ENCODE measurements at places on chromosomes 6 and 20.

DNA sequence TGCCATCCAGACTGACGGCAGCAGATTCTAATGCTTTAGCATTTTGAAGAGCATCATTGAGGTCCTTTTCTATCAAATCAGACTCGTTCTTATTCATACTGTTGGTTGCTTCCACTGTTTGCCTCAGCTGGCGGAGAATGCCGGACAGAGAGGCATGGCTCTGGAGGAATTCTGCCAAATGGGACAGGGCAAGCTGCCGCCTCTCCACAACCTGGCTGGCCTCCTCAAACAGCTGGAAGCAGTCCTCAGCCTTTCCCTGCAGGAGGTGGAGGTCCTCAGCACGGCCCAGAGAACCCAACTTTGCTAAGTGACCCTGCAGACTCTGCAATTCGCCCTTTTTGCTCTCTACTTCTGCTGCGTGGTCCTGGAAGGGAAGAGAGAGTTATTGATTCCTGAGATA is 220.5 kb downstream of the SYNE1 start:
- no peak for DNase-seq

GRCh38 chr6:40725390-40725789 is 138.2 kb upstream of the LRFN2 start:
- DNase-seq, result no peak

- DNase-seq, result no peak
These were observed 52.8 kb downstream of the MYLIP start for GRCh38 chr6:16181439-16182297.

DNA sequence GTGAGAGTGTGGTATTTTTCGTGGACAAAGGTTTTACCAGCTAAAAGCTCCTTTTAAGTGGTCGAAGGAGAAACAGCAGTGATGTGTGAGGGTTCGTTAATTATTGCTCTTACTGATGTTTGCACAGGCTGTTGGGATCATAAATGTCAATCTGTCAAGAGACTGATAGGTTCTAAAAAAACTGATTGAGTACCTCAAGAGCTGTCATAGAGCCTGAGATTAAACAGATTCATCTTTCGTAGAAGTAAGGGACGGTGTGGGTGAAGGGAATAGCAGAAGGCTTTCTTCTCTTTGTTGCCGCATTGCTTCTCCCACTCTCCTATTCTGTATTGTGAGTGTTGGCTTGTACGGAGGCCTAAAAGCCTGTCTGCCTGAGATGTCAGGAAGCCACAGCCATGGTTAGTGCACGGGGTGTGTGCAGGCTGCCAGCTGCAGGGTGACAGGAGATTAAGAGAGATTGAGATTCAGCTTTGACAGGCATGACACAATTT is 291.0 kb downstream of the ZFAND3 start:
- no peak for DNase-seq

DNA sequence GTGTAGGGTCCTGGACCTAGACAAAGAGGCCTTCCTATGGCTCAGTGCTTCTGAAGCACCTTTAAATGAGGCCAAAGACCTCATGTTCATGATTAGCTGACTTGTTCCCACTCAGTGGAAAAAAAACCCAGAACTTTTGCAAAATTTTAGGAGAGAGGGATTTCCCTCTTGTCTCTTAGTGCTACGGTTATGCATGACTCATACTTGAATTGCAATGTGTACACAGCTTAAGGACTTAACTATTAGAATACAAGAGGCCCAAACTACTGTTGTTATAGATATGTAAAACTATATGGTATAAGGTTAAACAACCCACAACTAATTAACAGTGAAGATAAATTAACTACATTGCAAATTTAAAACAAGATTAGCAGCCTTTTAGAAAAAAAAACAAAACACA is 32.3 kb upstream of the HLA-A start:
- DNase-seq, result no peak

- no peak for DNase-seq
These were observed 216.5 kb upstream of the CST7 start for GRCh38 chr20:24732599-24732998.

DNA sequence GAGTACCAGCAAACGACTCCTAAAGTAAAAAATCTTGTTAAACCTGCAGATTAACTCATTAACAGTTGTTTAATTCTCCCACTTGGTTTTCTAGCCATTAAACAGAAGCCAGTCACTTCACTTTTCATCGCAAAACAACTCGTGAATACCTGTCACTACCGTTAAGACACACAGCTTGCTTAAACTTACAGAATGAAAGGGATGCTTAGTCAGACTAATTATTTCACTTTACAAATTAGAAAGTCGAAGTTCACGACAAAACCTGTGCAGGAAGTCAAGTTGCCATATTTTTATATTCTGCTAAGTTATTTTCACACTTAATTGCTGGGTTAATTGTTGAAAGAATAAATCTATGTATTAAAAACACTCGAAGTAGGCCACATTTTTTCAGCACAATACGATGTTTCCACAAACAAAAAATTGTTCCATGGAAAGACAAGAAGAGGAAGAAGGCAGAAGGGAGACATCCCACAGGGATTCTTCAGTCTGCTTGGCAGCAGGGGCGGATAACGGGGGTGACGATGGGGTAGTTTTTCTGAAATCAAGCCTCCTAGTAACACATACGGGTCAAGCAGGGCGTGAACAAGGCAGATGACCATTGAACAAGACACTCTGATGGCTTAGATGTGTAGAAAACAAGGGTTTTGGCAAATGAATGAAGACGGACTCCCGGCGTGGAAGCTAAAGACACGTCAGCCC is 933 bp downstream of the SSR1 start:
- no peak for DNase-seq

DNA sequence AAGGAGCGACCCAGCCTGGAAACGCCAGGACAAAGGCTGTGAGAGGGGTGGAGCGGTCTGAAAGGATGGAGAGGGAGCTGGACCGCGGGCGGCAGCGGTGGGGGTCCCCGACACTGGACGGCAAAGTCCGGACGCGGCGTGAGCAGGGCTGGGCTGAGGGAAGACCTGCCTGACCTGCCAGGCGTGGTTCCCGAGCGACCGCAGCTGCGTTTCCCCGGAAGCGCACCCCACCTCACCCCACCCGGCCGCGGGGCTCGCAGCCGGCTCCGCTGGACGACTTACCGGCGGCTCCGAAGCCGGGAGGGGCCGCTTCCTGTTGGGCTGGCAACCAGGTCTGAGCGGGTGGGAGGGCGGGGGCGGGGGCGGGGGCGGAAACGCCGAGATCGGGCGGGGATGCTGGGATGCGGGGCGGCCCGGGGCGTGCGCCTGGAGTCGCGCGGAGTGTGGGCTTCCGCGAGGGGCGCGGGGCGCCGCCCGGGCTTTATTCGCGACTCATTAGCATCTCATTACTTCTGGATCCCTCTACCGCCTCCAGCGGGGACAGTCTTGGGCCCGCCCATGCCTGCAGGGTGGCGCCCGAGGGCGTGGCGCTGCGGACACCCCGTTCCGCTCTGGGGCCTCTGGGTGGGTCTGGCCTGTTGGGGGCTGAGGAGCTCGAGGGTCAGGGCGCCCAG is at the start of gene MICAL1:
Gene MICAL1, minus strand, starts transcription at position 336 of the 674 bp plus-strand sequence. CDS start 1,576 bp downstream, outside the sequence.
- peak; percentile 53 for DNase-seq

GRCh38 chr20:63133481-63134091 is 82.3 kb downstream of the YTHDF1 start:
- DNase-seq, result no peak

GRCh38 chr20:37627060-37627766 is 66.6 kb upstream of the CTNNBL1 start:
- peak; percentile 28 for DNase-seq

GRCh38 chr6:85547719-85548118 is 45.9 kb downstream of the SNX14 start:
- DNase-seq, result no peak

DNA sequence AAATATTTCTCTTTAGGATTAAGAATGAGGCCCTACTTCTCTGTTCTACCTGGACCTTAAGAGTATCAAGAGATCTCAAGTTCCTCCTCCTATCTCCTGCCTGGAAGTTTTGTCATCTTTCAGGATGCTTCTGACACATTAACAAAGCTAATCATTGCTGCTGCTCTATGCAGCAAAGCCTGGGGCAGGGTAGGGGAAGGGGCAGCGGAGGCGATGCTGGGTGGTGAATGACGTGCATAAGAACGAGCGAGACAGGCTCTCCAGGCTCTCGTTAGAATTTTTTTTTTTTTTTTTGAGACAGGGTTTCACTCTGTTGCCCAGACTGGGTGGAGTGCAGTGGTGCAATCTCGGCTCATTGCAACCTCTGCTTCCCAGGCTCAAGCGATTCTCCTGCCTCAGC is 31.2 kb downstream of the FERMT1 start:
- DNase-seq, result no peak

DNA sequence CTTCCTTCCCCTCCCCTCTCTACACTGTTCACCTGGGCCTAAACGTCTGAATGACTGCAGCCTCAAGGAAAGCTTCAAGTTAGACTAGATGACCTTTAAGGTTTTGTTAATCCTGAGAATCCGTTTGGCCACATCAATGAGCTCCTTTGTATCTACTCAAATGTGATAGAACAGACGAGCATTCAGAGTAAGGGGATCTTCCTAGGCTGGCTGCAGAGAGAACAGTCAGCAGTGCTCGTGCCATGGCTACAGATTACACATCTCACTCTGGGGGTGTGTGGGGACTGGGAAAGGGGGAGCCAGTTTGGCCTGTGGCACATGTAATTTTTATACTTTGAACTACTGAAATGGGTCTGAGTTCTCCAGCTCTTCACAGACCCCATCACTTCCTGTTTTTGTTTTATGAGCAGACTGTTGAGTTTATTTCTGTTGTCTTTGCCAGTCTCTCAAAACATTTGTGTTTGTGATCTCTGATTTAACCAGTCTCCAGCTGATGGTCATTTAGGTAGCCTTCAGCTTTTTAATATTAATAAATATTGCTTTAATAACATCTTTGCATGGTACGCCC is 50.9 kb downstream of the KCNS1 start:
- no peak for DNase-seq

- DNase-seq, result no peak
These were observed 90.0 kb upstream of the GRIK2 start for GRCh38 chr6:101303495-101303894.

DNA sequence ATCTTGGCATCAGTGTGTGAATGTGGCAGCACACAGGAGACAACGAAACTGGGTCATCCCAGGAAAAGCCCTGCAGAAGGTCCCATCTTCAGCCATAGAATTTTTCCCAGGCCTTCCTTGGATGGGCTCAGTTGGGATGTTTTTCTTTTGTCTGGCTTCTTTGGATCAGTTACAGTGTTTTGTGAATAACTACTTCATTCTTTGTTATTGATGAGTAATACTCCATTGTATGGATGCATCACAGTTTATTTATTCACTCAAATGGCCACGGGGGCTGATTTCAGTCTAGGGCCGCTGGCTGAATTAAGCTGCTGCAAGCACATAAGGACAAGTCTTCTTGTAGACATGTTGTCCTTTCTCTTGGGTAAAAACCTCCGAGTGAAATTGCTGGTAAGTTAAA is 81.3 kb upstream of the CD93 start:
- no peak for DNase-seq

- DNase-seq, result no peak
These were observed 6.5 kb upstream of the TFAP2A start for GRCh38 chr6:10421158-10421920.

DNA sequence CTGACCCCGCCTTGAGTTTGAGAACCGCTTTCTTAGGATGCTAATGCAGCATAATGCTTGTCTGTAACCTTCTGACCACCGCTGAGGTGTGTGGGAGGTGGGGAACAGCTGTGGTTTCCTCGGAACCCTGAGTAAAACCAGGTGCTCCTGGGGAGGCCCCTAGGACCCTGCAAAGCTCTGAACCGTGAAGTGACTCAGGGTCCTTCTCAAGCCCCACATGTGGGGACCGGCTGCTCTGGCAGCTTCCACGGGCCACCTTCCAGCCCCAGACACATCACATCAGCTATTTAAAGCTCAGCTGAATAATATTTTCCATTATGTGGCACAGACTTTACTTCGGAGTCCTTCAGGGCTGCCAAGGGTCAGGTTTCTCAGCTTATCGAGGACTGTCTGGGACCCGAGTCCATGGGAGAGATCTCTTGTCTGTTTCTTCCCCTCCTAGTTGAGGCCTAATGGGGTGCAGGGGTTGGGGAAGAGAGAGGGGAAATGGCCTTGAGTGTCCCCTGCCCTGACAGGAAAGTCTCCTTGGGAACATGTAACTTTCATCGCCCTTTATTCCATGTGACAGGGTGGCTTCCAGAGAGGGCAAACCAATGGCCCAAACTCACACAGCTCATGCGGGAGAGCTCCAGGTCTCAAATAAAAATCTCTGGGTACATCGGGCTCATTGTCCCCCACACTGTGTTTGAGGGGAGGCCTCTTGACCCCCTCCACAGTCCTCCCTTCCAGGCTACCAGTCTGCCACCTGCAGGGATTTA is 186.1 kb upstream of the SLC24A3 start:
- no peak for DNase-seq

DNA sequence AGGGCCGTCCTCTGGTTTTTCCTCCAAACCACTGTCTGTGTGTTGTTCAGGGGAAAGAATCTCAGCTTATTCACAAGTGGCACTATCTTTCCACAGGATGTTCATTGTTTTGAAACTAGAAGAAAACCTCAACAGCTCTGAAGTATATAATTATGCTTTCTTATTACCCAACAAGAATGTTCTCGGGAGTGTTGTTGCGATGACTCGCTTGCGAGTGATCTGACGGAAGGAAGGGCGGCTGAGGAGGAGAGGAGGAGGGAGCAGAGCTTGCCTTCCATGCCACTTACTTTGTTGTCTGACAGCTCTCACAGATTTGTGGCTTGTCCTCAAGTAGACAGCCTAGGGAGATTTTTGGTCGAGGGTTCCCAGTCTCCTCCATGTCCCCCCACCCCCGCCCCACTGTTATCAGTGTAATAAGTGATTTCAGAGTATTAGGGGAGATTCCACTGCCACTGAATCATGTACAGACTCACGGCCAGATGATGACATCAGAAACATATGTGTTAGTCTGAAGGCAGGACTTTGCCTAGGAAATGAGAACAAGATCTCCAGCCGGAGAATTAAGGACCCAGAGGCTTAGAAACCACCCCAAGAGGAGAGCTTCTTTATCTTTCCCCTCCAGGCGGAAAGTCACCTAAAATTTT is 80.7 kb upstream of the CCN6 start:
- peak; percentile 54 for DNase-seq

DNA sequence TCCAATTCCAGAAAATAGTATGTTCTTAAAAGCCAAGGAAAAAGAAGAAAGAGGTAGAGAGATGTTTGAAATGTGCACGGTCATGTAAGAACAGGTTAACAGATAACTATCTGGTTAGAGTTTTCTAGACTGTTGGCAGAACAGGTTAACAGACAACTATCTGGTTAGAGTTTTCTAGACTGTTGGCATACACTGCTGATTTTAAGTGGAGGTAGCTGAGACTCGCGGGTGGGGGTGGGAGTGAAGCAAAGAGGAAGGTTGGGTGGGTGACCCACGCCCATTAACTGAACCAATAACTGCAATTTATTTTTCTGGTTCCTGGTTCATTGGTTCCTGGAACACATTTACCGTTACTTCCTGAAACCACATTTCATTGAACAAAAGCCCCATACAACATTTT is 157.5 kb downstream of the ELOVL4 start:
- DNase-seq, result no peak

GRCh38 chr20:51172558-51173428 is 149.9 kb upstream of the KCNG1 start:
- DNase-seq, result no peak

DNA sequence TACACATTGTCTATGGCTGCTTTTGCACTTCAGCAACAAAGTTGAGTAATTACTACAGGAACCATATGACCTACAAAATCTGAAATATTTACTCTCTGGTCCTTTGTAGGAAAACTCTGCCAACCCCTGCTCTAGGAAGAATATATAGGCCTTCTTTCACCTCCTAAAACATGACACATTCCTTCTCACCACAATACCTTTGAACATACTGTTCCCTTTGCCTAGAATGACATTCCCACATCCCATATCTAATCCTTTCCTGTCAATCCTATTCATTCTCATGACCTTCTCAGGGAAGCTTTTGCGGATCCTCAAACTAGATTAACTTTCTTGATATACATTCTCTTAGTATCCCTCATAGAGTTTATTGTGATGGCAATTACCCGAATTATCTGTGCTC is 18.0 kb upstream of the NCOA6 start:
- DNase-seq, result no peak

Data from stimulated activated CD4-positive, alpha-beta T cell treated with anti-CD3 and anti-CD28 coated beads, Interleukin-4, amount 100 ng/mL, for 48 hours (primary cell).